ENCODE measurements at places on chromosomes 11 and 22.
A peak's percentile ranks its signal among the peaks of the same experiment; 100 is the strongest.

- no peak for DNase-seq
Measured at GRCh38 chr11:61873588-61874376, 17.6 kb downstream of the FADS3 start.

DNA sequence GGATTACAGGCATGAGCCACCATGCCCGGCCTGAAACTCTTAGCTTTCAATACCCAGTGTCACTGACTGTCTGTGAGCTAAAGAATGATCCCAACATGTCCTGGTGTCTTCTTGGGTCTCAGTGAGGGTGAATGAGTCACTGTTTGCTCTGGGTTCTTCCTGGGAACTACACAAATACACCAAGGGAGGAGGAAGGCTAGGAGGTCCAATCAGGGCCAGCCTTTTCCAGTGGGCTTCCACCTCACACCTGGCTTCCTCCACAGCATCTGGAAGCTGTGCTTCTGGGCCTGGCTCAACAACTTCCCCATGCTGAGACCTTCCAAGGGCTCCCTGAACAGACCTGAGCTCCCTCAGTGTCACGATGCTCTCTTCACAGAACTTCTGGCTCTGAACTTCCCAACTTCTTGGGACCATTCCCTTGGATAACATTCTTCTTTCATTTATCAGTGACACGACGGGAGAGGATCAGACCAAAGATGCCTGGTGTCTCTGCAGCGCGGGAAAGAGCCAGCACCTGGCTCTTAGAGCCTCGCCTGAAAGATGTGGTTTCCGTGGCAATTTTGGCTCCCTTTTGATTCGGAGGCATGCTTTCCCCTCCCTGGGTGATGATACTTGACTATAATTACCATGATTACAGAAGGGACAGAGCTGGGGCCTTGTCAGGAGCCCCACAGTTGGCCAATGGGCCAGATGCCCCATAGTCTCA is 22.3 kb upstream of the CHRM4 start:
- DNase-seq: no peak

GRCh38 chr22:31099386-31099785 is 8.0 kb downstream of the SELENOM start:
- no peak for DNase-seq

GRCh38 chr11:66850588-66851238 is 6.2 kb upstream of the LRFN4 start:
- DNase-seq: no peak

GRCh38 chr11:126588630-126589491 is 233.4 kb downstream of the ST3GAL4 start:
- no peak for DNase-seq

DNA sequence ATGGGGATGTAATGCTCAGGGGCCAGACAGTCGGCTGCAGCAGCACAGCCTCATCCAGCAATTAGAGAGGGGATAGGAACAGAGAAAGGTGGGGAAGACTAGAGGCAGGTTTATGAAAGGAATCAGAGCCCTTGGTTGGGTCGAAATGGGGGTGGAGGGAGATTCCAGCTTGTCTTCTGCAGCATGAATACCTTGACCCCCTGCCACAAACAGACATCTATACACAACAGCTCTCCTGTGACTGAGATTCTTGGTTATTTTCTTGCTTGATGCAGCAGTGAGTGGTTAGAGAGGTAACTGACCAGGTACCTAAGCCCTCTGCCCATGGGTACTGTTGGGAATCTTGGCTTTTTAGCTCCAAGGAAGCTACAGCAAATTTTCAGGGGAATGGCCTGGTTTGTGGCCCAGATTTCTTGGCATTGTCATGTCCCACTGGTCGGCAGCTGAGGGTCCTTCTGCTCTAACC is at the start of gene TRIM49D1:
TSS of gene TRIM49D1 (minus strand) at position 51 of the 466 bp plus-strand sequence. CDS start 4,535 bp downstream, outside the sequence.
- no peak for DNase-seq

DNA sequence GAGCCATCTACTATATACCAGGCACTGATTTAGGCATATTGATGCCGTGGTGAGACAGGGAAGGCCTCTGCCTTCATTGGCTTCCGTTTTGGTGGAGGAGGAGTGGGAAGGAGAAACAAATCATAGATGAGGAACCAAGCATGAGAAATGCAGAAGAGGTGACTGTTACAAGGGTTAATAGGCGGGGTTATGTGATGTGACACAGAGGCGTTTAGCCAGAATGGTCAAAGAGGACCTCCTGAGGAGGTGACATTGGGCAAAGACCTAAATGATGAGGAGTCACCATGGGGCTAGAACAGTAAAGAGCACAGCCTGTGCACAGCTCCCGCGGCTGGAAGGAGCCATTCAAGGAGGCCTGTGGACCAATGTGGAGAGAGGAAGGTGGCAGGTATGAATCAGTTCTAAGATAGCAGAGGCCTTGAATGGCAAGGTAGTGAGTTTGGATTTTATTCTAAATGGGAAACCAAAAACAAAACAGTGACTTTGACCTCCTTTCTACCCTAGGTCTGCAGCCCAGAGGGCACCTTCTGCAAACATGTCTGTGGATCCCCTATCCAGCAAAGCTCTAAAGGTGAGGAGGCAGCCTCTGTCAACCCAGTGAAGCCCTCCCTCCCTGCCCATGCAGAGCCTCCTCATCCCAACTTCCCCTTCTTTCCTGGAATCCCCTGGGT is 11.7 kb downstream of the MAFF start:
- no peak for DNase-seq

DNA sequence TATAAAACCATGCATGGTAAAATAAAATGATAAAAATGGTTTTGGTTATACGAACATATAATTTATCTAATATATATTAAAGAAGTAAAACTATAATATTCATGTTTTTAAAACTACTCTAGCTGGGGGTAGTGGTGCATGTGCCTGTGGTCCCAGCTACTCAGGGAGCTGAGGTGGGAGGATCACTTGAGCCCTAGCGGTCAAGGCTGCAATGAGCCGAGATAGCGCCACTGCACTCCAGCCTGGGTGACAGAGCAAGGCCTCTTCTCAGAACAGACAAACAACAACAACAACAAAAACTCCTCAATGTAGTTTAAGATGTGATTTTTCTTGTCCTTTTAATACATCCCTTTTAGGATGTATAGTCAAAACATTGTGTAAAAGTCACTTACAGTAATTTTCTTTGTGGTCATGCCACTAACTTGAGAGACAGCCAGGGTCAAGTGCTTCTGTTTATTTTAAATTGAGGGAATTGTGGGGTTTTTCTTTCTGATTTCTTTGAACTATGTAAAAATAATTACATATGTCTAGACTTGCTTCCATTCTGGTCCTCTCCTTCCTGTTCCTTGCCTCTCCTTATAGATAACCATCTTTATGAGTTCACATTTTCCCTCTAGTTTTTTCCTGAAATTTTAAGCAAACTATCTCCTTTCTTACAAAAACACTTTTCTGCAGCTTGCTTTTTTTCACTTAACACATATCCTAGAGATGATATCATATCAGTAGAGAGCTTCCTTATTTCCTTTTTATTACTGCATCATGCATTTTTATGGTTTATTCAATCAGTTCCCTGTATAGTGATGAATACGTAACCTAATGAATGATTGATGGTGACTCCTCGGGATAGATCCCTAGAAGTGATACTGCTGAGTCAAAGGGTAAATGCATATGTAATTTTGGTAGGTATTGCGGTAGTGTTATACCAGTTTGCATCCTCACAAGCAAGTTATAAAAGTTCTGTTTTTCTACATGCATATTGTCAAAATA is 9.1 kb downstream of the OR2AT4 start:
- no peak for DNase-seq

DNA sequence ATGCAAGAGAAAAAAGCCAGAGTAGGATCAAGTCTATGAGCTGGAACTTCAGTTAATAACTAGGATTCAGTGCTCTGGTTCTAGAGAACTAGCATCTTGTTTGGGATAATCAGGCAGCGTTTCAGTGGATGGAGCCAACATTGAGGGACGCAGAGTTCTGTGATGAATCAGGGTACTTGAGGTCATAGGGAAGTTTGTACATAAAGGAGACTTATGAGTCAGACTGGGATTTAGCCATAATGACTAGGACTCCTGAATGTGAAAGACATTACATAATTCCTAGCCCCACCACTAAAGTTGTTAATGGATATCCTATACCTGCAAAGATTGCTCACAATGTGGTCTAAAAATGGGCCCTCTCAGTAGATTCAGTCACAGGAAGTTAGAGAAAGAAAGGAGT is 6.8 kb downstream of the SLN start:
- no peak for DNase-seq

DNA sequence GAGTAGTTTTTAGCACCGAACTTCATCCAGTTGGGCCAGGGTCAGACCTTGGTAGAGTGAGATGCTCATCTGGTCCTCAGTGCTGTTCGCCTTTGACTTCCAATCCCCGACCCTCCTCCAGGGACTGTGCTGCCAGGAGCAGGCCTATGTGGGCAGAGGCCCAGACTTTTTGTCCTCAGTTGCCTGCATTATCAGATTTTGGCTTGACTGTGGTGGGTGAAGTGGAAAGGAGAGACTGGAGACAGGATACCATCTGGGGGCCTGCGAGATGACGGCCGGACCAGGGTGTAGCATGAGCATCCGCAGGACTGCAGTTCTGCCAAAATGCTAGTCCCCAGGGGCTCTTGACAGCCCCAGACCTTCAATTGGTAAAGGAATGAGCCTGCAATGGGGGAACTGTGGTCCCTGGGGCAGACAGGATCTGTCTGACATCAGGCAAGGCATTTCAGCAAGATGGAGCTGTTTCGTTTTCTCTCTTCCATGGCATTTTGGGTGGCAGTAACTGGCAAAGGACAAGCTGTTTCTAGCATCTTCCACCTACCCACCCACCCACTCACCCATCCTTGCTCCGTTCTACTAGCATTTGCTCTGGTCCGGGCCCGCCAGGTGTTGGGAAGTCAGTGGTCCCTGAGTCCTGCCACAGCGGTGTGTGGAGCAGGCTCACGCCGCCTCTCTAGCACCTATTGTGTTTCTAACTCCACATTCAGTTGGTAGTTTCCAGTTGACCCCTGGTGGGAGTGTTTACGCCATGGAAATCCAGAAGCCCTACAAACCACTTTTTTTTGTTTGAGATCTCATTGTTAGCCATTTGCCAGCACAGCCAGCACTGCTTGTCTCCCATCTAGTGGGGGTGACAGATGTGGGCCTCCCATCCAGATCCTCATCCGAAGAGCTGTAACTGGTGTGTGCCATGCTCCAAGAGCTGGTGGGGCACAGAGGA is 53.5 kb downstream of the OTOG start:
- no peak for DNase-seq

GRCh38 chr22:17815703-17816254 is 41.5 kb upstream of the BID start:
- no peak for DNase-seq

DNA sequence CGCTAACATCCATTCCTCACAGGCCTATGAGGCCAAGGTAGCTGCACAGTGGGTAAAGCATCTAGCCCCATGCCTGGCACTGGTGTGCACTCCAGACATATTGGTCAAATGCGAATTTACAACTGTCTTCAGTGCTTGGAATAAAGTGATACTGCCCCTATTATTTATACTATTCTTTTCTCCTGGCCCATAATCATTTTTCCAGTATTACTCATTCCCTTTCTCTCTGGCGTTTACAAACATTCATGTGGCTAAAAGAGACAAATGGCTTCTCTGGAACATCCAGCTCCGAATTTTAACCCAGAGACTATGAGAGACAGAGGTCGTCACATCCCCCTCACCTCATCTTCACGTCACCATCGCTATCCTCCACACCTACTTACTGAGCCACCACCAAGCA is 87.2 kb upstream of the PITPNB start:
- DNase-seq: no peak

DNA sequence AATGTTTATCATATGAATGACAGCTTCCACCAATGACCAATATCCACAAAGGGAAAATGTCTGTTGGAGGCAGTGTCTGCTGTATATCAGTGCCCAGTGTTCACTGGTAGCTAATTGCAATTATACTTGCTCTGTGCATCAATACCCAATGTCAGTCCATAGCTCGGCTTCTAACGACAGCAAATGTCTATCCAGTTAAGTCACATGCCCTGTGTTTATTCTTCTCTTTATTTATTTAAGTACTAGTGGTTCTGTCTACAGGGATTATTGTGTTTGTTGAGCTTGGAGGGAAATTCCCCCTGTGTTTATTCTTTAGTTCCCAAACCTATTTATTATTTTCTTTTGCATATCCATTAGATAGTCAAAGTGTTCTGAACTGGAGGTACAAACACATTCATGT is 18.6 kb downstream of the TSKU start:
- no peak for DNase-seq

- no peak for DNase-seq
Measured at GRCh38 chr11:30452114-30452513, 129.2 kb downstream of the ARL14EP start.

DNA sequence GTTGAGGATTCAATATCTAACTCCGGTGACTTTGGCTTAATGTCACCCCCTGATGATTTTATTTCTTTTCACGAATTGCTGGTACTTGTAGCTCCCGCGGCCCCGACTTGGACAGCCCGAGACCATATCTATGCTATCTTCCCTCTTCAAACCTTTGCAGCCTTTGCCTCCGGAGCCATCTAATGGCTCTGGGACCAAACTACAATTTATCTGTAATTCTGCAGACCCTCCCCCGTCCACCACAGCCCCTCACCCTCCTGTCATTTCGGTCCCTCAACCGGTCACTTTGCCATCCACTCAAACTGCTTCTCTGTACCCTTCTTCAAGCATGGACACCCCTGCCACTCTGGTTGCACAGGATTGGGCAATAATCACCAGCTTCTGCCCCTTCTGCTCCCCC is 25.7 kb upstream of the ALDH3B2 start:
- no peak for DNase-seq

- DNase-seq: peak; percentile 65
Measured at GRCh38 chr22:43955040-43955882, at the start of gene SAMM50. TSS of gene SAMM50 (plus strand) at chr22:43955442. CDS start at chr22:43955578, 136 bp downstream.

GRCh38 chr11:65698205-65698604 is 13.8 kb upstream of the KAT5 start:
- no peak for DNase-seq

- DNase-seq: no peak
Measured at GRCh38 chr11:90594658-90595057, 371.8 kb upstream of the CHORDC1 start.

DNA sequence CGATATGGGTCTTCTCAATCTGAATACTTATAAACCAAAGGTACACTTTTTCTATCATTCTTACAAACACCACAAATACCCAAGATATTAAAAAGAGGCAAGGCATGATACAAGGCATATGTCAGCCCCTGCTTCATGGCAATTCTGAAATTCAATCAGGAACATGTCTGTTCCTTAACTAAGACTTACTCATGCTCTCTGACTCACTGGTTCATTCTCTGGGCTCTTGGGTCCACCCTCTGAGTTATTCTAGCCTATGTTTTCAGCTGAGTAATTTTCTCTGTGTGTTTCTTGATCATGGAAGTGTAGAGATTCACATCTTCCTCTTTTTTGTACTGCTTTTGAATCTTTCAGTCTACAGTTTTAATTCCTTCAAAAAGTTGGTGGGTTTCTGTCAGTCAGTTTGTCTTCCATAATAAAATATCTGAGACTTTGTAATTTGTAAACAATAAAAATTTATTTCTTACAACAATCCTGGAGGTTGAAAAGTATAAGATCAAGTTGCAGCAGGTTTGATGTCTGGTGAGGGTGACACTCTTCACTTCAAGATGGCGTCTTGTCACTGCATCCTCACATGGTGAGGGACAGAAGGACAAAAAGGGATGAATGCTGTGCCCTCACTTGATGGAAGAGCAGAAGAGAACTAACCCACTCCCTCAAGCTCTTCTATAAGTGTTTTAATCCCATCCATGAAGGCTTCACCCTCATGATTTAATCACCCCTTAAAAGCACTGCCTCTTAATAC is 211.7 kb downstream of the FAM76B start:
- DNase-seq: no peak

Measured in stimulated activated CD4-positive, alpha-beta T cell treated with anti-CD3 and anti-CD28 coated beads, Interleukin-1b, Interleukin-23, amount 100 ng/mL, for 1 hour (primary cell).